ENCODE measurements at places on chromosomes 7 and 10.
A peak's percentile ranks its signal among the peaks of the same experiment; 100 is the strongest.

DNA sequence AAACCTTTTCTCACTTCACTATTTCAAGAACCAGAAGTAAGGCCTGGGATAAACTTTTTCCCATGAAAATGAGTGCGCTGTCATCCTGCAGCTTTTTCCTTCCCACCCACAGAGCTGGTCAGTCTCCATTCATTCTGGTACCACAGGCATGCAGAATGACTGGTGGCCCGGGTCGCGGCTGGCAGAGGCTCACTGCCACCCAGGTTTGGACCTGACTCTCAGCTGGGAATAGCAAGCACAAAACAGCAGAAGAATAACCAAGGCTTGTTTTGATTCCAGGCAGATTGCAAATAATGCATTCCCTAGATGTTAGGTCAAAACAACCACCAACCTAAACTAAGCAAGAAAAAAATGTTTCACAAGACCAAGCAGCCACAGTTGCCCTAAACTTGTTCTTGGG, 190.5 kb upstream of the NRP1 start:
- DNase-seq: no peak

DNA sequence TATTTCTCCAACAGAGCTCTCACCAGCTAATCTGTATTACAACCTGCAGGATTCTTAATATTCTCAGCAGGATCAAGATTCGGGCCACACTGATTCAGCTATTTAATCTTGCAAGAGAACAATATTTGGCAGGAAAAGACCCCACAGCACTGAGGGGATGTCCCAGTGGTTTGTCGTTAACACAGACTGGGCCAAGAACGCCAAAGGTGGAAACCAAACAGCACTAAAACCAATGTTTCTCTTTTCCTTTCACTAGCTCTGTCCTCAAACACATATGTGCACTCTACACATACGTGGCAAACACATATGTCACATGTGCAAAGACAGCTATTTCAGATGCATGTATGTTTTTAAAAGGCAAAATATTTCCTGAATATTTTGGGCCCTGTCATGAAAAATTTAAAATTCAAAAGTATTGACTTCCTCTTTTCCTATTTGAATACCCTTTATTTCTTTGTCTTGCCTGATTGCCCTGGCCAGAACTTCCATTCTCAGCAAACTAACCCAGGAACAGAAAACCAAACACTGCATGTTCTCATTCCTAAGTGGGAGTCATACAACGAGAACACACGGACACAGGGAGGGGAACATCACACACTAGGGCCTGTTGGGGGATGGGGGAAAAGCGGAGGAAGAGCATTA, 51.7 kb upstream of the NEBL start:
- DNase-seq: peak; percentile 6

- DNase-seq: no peak
These were observed 56.9 kb upstream of the NPY start for GRCh38 chr7:24227068-24227467.

- DNase-seq: no peak
These were observed 114.1 kb upstream of the SORCS3 start for GRCh38 chr10:104527013-104527412.

DNA sequence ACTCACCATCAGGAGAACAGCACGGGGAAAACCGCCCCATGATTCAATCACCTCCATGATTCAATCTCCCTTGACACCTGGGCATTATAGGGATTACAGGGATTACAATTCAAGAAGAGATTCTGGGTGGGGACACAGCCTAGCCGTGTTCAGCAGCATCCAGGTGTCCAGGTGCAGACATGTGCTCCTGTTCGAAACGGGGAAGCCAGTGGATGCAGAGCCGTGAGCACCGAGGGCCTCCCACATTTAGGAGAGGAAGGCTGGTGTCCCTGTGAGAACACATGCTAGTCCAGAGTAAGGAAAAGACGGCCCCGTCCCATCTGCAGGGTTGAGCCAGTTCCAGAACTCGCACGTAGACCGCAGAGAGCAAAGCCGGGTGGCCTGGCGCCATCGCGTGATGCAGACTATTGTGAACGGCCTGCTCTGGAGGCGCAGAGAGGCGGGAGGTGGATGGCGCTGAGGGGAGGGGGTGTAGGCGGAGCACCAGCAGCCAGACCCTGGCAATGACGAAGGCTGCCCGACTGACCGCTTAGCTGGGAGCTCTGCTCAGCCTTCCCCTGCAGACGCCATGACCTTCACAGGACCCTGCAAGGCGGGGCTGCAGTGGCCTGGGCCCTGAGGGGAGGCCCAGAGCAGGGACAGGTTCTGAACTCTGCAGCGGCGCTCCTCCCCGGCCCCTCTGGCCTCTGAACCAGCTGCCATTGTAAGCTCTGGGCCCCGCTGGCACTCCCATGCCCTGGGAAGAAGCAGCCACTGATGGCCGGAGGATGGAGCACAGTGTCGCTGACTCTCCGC, 141.6 kb upstream of the TCERG1L start:
- no peak for DNase-seq

GRCh38 chr10:44983895-44984278, 5.3 kb upstream of the DEPP1 start:
- no peak for DNase-seq

DNA sequence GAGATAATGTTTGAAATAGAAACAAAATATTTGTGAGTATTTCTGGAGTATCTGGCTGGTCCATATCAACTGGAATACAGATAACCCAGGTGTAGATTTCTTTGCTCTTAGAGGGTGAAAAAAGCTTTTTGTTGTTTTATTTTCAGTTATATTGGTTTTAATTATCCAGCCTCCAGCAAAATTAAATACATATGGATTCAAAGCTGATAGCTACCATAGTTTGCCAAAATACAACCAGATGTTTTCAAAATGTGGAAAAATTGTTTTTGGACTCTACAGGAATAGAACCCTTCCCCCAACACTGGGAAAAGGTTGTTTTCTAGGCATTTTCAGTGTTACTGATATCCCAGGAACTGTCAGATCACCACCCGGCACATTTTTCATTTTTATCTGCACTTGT, 30.1 kb downstream of the LRRC17 start:
- no peak for DNase-seq

- peak; percentile 24 for DNase-seq
These were observed at the start of gene TWIST1 for GRCh38 chr7:19117091-19117869. TSS of gene TWIST1 (minus strand) at chr7:19117636. CDS start at chr7:19117321, 315 bp downstream.

- no peak for DNase-seq
These were observed 1163.4 kb upstream of the AUTS2 start for GRCh38 chr7:68434857-68435256.

DNA sequence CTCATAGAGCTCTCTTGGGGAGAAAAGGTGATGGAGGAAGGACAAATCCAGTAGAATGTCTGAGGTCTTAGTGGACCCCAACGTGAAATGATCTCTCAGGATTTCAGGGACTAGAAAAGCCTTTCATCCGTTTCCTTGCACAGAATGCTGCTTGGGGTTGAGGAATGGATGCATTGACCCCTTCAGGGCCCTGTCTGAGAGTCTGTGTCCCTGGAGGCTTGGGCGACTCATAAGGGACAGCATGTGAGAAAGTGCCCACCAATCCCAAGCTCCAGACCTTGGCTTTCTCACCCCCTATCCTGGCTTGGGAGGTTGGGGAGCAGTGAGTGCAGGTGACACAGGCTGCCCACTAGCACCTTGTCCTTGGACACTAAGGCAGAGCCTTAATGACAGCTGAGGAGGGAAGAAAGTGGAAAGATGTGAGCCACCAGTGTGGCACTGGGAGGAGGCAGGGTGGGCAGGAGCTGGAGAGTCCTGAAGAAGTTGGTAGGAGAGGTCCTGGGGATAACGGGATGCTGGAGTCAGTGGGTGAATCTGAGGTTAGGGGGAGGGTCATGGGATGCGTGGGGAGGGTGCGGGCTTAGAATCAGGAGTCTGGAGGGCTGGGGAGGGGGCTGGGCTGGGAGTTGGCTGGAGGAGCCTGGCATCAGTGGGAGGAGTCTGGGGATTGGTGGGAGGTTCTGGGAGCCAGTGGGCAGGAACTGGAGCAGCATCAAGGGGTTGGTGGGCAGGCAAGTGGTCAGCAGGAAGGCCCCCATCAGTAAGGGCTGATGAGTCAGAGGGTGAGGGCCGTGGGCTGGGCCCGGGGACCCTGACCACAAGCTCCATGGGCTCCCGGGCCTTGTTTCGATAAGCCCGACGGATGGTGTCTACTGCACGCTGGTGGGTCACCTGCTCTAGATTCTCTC, 8.6 kb downstream of the LZTS2 start:
- no peak for DNase-seq

GRCh38 chr10:66928776-66929175, 2.9 kb downstream of the LRRTM3 start:
- DNase-seq: no peak

GRCh38 chr7:1713502-1714484, 43.7 kb downstream of the ELFN1 start:
- DNase-seq: no peak

- no peak for DNase-seq
These were observed 45.5 kb upstream of the RNF148 start for GRCh38 chr7:122748195-122748594.

- no peak for DNase-seq
These were observed 241.3 kb upstream of the ADARB2 start for GRCh38 chr10:1978584-1978983.

GRCh38 chr7:135650831-135651573, 11.3 kb upstream of the STMP1 start:
- DNase-seq: no peak

- DNase-seq: no peak
These were observed 63.7 kb downstream of the CELF2 start for GRCh38 chr10:11081408-11081807.

GRCh38 chr10:5659702-5660528, 6.5 kb downstream of the ASB13 start:
- no peak for DNase-seq

DNA sequence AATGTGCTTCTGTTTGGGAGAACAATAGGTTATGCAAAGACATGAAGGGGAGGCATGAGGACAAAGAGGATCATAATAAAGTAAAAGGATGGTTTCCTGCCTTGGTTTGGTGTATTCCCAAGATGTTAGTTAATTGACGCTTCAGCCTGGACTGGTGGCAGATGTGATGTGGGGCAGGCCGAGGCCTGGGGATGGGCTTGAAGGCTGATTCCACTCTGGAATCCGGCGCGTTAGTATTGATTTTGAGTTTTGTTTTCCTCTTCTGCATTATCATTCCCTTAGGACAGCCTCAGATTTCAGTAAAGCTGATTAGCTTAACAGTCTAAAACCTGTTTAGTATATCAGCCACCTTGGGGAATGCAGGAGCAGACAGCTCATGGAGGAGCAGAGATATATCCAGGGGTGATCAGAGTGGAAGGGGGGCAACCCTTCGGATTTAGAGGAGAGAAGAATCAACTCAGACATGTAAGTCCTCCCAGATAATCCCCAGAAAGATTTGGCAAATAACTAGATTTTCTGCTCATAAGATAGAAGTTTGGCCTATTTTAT, 159.8 kb upstream of the MTPN start:
- no peak for DNase-seq

DNA sequence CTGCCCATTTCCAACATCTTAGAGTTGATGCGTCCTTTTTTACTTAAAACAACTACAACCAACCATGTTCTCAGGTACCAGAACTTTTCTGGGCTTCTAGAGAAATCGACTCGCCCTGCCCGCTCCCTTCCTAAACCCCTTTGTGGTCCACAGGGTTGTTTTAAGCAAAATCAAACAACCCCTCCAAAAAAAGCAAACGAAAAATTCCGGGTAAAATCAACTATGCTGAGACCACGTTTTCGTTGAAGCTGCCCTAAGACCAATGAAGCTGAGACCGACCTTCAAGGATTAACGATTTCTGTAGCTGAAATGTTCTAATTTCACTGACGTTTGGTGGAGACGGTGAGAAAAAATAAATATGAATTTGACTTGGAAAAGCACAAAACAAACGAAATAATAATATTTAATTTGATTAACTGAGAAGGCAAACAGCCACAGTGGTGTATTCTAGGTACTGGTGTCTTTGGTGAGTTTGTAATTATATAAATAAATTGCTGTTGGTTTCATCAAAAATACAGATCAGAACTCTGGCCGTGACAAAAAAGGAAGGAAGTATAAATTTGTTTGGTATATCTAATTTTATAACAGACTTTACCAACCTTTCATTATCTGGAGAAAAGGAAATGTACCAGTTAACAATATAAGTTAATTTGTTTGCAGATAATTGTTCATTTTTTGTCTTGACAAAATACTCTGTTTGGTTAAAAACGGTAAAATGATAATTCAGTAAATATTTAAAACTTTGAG, 4.7 kb upstream of the IGF2BP3 start:
- no peak for DNase-seq

- no peak for DNase-seq
These were observed 23.5 kb upstream of the WAPL start for GRCh38 chr10:86545101-86545500.

GRCh38 chr10:45353186-45353585, 20.8 kb upstream of the ALOX5 start:
- DNase-seq: no peak

DNA sequence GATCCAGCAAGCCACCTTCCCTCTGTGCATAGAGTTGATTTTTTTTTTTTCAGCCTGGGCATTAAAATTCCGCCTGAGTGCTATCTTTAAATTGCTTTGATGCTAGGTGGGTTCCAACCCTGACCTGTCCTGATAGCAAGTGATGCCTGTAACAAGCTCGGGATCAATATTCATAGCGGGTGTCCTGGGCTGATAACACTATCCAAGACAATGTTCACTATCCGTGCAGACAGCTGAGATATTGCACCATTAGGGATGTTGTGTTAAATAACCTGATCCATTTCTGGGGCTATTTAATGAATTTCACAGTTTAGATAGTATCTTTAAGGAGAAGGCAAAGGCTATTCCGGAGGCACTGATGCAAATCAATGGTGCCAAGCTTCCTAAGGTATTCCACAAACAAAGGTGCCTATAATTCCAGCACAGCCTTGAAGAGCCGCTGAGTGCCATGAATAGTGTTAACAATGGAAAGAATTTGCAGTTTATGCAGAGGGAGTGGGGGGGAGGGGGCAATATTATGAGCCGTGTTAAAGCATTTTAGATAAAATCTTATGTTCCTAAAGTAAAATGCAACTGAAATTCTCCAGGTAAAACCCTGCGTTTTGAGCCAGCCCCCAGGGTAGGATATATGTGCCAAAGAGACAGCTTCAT, 4.2 kb upstream of the NKX1-2 start:
- no peak for DNase-seq

DNA sequence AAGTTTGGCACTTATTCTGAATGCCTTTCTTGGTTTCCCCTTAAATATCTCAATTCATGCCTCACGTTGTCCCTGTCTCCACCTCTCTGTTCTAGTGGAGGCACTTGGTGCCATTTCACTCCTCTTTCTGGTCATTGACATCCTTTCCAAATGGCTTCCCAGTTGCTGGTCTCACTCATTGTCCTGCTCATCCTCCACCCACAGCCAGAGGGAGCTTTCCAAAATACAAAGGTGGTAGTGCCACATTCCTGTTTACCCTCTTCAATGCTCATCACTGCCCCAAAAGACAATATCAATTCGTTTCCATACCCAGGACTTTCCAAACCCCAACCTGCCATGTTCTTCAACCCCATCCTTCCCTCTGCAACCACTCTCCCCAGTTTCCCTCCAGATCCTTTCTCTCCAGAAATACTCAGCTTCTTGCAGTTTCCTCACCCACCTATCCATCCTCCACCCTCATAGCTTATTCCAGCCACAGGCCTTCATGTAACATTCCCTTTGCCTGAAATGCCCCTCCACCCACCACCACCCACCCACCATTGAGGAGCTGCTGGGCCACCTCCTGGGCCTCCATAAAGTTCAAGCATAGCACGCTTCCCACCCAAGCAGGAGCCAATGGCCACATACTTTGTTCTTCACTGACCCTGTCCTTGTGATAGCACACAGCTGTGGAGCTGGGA, 63.1 kb upstream of the ADRB1 start:
- no peak for DNase-seq

GRCh38 chr10:78972160-78972946, 96.4 kb upstream of the ZMIZ1 start:
- no peak for DNase-seq
